ENCODE measurements at places on chromosomes 11 and 22.

DNA sequence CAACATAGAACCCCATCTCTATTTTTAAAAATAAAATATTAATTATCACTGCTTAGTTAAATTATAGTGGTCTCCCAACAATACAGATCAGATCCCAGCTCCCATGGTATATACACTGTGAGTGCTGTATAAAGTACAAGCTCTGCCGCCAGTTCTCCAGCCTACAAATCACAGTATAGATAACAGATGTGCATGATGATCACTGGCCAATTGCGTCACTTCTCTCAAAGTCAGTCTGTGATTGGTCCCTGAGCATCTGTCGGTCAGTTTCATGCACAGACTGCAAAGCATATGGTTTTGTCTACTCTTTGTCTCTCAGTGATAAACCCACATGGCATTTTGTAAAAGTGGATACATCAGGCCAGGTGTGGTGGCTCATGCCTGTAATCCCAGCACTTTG lies 15.7 kb downstream of the PPARA start:
- no peak for DNase-seq

DNA sequence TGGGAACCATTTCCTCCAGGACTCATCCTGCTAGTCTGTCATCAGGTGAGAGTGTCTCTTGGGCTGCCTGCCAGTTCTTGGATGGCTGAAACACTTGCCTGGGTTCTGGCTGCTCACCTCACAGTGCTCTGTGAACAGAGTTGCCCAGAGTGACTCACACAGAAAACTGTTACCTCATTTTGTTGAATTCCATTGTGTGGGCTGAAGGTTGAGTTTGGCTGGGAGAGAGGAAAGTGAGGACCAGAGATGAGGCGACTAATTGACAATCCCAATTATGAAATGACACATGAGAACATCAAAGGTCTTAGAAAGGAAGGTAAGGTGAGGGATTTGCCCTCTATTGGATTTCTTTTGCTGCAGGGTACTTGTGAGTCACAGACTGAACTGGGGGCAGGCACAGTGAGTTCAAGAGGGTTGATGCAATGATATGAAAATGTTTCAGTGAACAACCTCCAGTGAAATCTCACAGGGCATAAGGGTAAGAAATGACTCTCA lies 20.2 kb upstream of the CALCB start:
- DNase-seq = no peak

DNA sequence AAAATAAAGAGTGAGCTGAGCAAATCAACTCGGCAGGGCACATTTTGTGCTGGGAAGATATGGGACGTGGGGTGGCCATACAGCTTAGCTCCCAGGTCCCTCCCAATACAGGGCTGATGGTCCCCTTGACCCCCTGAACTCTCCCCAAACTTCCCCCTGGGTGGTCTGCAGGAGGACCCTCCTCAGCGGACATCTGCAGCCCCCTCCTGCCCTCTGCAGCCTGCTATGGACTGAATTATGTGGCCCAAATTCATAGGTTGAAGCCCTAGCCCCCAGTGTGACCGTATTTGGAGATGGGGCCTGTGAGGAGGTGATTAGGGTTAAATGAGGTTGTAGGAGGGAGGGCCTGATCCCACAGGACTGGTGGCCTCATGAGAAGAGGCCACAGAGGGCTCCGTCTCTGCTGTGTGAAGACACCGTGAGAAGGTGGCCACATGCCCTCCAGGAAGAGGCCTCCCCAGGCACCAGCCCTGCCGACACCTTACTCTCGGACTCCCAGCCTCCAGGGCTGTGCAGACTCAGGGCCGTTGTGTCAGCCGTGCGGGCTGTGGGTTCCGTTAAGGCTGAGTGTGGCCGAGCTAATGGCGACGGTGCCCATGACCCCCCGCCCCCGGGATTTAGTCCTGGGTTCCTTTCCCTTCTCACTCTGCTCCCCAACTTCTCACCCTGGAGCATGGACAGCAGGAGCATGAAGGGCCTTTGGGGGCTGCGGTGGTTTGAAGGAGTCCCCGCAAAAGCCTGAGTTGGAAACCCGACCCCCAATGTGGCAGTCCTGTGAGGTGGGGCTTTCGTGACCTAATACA lies 1042.8 kb downstream of the BRD1 start:
- no peak for DNase-seq

DNA sequence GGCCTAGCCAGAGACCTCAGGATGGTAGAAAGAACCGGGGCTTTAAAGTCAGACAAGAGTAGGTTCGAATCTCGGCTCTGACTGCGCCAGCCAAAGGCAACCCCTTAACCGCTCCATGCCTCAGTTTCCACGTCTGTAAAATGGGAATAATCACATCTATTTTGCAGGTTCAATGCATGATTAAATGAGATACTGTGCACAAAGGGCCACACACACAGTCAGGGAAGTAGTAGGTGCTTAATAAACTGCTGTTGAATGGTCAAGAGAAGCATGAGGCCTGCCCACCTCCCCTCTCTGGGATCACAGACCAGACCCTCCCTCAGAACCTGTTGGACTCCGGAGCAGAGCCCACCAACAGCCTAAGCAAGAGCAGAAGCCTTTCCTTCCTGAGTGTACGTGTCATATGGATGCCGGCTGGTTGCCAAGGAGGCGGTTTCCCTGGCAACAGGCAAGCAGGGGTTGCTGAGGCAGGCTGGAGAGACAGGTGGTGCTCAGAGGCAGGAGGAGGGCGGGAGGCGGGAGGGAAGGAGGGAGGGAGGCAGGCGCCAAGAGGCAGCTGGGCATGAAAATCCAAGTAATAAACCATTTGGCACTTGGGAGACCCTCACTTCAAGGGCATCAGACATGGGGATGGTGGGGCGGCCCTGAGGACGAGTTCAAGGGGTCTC lies 43.9 kb downstream of the NFAM1 start:
- DNase-seq = no peak

- DNase-seq = no peak
These were observed 126.5 kb downstream of the CASP12 start for GRCh38 chr11:104771763-104772162.

GRCh38 chr22:30732426-30732825 lies 37.8 kb downstream of the OSBP2 start:
- no peak for DNase-seq

- DNase-seq = no peak
These were observed 18.7 kb downstream of the TTC17 start for GRCh38 chr11:43377389-43377788.

DNA sequence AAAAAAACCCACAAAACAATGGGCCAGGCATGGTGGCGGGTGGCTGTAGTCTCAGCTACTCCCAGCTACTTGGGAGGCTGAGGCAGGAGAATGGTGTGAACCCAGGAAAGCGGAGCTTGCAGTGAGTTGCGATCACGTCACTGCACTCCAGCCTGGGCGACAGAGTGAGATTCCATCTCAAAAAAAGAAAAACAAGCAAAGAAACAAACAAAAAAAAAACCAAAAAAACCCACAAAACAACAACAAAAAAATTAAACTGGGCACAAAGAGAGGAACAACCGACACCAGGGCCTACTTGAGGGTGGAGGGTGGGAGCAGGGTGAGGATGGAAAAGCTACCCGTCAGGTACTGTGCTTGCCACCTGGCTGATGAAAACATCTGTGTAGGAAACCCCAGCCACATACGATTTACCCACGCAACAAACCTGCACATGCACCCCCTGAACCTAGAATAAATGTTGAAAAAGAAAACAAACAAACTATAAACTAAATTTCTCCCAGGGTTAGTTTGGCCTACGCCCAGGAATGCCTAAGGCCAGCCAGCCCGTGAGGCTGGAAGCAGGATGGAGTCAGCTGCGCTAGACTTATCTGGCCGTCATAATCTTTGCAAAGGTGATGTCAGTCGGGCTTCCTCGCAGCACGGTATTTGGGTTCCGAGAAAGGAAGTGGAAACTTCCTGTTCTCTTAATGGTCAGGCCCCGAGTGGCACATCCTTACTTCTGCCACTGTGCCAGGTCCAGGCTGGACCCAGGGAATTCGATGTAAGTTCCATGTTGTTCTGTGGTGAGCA lies 21.9 kb upstream of the CYB5R3 start:
- no peak for DNase-seq

GRCh38 chr11:134452026-134452837 lies 40.2 kb upstream of the B3GAT1 start:
- no peak for DNase-seq

GRCh38 chr22:29217827-29218757 lies 12.4 kb downstream of the EMID1 start:
- no peak for DNase-seq

DNA sequence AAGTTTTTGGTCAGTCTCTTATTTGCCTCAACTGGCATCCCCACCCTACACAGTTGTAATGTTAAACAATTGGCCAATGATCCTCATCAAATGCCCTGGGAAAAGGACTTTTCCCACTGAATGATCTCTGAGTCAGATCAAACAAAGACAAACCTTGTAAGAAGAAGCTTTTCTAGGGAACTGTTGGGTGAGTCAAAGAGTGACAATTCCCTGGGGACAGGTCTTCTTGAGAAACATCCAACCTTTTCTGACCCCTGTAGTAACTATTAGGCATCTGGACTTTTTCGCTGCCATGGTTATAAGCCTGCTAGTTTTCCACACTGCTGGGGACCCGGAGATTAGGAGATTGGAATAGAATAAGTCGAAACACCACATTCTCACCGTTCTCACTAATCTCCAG lies 789.8 kb upstream of the API5 start:
- DNase-seq = no peak

- DNase-seq = no peak
These were observed 35.0 kb downstream of the PDGFB start for GRCh38 chr22:39209756-39210155.

- DNase-seq = no peak
These were observed 1.2 kb upstream of the P2RX6 start for GRCh38 chr22:21013657-21014201.

GRCh38 chr11:45806072-45806933 lies 1.4 kb downstream of the SLC35C1 start:
- DNase-seq = no peak

GRCh38 chr11:113163291-113164030 lies 150.9 kb upstream of the TTC12 start:
- DNase-seq = no peak

GRCh38 chr22:50010676-50011446 lies 1.7 kb downstream of the IL17REL start:
- DNase-seq = no peak

- DNase-seq = no peak
These were observed 124.7 kb downstream of the ME3 start for GRCh38 chr11:86547727-86548126.

DNA sequence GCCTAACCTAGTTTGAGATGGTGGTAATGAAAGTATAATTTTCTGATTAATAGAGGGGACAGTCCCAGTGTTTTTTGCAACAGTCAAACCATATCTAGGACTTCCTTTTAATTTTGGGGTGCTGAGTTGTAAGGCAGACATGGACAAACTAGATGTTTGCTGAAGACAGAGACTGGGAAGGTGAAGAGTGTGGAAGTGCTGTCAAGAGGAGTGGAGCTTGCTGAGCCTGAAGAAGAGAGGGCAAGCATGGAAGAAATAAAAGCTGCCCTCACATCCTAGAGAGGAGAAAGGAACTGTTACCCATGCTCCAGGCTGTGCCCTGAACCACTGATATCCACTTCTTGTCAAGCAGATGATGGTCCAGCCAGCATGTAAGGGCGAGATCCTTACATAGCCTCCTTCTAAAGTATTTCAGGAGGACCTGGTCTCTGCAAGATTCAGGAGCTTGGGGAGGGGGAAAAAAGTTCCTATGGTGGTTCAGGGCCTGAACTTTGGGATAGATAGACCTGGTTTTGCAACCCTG lies 51.4 kb downstream of the PRR5L start:
- no peak for DNase-seq

GRCh38 chr22:38012604-38013072 lies 28.3 kb upstream of the SOX10 start:
- DNase-seq = no peak

GRCh38 chr22:41568811-41569210 lies 8.0 kb downstream of the CSDC2 start:
- DNase-seq = no peak

GRCh38 chr22:29756341-29756740 lies 10.5 kb downstream of the ZMAT5 start:
- DNase-seq = no peak

DNA sequence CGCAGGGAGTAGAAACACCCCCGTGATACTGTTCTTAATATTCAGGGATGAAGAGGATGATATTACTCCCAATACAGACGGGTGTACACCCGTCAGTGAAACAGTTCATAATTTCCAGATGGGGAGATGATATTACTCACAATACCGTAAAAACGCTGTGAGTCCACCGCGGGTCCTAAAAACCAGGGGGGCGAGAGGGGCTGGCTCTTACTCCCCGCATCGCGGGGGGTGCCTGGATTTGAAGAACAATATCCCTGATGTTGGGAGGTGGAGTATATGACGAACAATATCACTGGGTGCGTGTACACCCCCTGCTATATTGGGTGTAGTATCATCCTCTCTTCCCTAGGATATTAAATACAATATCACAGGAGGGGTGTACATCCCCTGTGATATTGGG lies 20.5 kb upstream of the APOL5 start:
- no peak for DNase-seq

GRCh38 chr11:91299980-91300379 lies 924.6 kb upstream of the FAT3 start:
- DNase-seq = no peak

- DNase-seq = no peak
These were observed 286.7 kb upstream of the CCDC90B start for GRCh38 chr11:83572581-83573496.

DNA sequence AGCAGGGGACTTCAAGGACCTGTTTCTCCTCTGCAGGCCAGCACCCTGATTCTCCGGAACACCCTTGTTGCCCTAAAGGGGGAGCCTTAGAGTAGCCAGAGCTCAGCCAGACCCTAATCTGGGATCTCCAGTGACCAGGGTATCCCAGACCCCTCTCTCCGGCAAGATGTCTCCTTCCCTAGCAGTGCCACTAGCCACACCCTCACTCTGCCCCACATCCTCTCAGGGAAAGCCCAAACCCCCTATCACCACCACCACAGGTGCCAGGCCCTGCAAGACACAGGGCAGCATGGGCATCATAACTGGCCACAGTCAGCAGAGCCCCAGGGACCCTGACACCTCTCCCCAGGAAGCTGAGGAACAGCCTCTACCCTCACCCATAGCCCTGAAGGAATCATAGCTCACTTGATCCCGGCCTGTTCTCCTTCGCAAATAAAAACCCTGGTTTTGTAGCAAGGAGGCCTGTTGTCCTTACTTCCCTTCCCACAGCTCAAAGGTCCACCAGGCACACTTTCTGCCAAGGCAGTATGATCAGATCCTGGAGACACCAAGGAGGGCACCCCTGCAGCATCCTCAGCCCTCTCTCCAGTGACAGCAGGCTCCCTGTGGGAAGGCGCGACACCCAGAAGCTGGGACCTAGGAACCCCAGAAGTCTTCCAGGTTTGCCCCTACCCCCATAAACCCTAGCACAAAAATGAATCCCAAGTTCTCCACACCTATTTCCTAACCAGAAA lies 4.6 kb downstream of the CFL1 start:
- no peak for DNase-seq

- no peak for DNase-seq
These were observed 88.5 kb downstream of the ZBTB16 start for GRCh38 chr11:114148013-114148382.

- DNase-seq = no peak
These were observed at the start of gene SEC14L2 for GRCh38 chr22:30396871-30397655. Gene SEC14L2, plus strand, starts transcription at chr22:30397018. Its CDS starts 99 bp downstream, at chr22:30397117.

All from right renal cortex interstitium (tissue), 3 donors.